ENCODE measurements at places on chromosomes 3 and 15.

DNA sequence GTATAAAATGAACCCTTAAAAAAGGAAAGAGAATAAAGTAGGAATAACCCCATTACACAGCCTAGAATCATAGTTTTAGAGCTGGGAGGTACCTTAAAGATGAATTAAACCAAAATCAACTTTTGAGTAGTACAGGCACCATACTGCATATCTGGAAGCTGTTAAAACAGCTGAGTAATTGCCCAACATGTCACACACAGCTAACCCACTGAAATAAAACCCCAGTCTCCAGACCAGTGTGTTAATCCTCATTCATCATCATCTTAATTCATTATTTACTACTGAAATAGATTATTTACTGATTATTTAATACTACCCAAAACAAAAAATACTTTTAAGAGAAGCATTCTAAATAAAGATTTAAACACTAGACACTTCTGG lies 52.8 kb downstream of the GPR160 start:
- no peak for DNase-seq

GRCh38 chr3:140599009-140599408 lies 78.9 kb upstream of the TRIM42 start:
- DNase-seq, result no peak

DNA sequence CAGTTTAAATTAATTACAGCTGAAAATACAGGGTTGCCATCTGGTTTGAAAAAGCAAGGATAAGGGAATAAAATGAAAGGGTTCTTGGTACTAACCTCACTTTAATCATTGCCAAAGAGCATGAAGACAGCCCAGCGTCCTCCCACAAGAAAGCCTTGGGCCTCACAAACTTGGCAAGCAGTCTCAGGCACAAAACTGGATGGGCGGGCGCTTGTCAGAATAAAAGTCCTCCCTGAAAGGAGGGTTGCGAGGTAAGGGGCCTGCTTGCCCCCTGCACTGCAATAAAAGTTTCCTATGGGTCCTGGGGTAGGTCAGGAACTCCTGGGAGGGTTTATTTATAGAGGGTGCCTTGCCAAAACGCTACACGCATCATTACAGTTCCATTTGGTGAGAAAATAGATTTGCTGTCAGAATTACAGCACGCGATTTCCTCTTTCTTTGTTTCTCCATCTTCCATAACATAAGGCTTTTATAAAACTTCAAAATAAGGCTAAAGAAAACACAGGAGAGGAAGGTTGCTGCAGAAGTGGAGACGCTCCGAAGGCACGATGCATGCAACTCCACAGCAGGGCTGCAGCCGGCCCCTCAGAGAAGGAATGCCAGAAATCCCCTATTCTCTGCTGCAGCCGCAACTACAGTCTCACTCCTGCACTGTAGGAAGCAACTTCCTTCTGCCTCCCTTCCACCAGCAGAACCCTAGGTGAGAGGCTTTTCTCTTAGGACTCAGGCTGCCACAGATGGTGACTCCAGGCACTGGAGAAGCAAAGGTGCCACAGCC lies 61.3 kb downstream of the VGLL4 start:
- no peak for DNase-seq

GRCh38 chr15:77821959-77822256 lies 189.2 kb upstream of the LINGO1 start:
- no peak for DNase-seq

GRCh38 chr3:183586477-183586876 lies 31.0 kb upstream of the KLHL6 start:
- no peak for DNase-seq

GRCh38 chr3:85081191-85081906 lies 122.6 kb downstream of the CADM2 start:
- no peak for DNase-seq

- DNase-seq, result no peak
These were observed 141.5 kb downstream of the CADM2 start for GRCh38 chr3:85100316-85100715.

DNA sequence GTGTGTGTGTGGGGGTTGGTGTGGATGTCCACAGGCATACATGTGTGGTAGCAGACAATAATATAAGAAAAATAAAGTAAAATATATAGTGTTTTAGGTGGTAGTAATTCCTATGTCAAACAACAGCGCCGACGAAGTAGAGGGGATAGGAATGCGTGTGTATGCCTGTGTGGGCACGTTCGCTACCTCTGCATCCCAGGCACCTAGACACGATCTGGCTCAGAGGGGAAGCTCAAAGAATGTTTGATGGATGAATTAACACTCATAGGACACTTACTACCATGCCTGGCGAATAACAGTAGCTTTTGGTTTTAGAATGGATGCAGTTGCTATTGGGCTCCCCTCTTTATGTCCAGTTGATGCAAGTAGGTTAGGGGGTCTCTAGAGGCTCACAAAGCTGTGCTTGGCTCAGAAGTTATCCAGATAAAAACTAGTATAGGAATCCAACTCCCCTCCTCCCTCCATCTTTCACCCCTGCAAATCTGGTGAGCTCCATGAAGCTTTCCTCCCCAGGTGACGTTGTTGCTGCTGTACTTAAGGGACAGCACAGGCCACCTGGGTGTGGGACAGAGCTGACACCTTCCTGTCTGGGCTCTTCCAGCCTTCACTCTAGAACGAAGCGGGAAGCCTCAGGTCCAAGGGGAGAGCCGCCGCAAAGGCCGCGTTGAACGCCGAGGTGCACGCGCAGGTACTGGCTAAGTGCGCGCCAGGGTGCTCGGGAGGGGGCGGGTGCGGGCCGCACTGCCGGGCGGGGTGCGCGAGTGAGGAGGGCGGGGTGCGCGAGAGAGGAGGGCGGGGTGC lies 192.6 kb upstream of the LYSMD4 start:
- no peak for DNase-seq

- DNase-seq, result no peak
These were observed 2.3 kb upstream of the OR4F6 start for GRCh38 chr15:101801048-101801447.

DNA sequence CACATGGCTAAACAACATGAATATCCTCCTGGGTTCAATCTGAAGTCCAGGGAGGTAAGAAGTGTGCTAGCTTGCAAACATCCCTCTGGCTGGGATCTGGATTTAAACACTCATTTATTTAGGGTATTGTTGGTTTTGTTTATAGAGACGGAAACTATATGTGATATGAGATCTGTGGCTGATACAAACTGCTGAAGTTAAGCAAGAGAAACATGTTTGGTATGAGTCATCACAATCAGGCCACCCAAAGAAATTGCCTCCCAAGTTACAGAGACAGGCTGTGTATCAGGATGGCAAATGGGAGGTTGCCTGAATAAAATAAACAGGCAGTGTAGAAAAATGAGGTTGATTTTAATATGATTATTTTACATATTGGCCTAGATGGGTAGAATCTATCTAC lies 562.1 kb downstream of the IGSF11 start:
- DNase-seq, result no peak

GRCh38 chr3:169722724-169723123 lies 42.1 kb downstream of the TERC start:
- DNase-seq, result no peak

DNA sequence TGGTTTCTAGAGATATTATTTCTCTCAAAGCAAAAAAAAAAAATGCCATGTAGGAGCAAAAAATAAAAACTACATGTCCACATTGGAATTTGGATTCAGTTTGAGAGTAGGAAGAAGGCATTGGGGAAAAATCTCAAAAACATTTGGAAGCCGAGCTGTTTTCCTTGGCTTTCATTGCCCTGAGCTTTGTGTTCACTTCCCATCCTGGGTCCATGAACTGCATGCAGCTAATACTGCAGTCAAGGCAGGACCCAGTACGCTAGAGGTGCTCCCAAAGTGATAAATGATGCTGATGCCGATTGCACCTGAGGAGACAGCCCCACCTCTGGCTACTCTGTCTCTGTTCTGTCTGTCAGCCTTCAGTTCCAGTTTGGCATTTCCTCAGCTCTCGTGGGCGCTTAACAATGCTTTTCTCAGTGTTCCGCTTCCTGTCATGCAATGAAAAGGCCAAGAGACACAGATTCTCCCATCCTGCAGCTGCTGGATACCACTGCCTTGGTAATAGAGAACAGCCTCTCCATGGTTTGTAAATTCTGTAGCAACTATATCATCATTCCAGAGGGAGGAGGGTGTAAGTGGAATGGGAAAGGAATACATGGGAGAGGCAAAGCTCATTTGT lies 181.8 kb downstream of the RYR3 start:
- no peak for DNase-seq

DNA sequence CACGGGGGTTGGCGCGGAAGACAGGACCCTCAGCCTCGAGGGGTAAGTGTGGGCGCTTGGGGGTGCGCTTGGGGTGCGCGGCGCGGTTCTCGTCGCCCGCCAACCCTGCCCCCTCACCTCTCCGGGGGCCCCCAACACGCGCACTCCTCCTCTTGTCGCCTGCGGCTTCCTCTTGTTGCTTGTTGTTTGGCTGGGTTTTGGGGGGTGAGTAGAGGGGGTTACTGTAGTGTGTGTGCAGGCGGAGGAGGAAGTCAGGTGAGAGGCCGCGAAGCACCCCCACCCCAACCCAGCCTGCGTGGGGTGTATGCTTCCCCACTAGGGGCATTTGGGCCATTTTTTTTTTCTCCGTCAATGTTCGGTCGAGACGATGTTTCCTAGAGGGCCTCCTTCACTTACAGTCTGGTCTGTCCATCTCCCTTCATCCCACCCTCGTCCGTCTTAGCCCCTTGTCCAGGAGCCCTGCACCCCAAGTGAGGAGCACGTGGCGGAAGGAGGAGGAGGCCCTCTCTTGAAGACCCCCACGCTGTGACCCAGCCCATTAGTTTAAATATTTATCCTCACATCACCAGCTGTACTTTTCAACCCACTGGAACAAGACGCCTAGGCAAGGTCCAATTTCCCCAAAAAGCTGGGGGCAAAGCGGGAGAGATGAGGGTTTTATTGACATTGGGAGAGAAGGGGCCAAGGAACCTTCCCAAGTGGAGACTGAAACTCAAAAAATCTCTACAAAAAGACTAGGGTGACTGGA lies 20.4 kb upstream of the SATB1 start:
- DNase-seq, result no peak

DNA sequence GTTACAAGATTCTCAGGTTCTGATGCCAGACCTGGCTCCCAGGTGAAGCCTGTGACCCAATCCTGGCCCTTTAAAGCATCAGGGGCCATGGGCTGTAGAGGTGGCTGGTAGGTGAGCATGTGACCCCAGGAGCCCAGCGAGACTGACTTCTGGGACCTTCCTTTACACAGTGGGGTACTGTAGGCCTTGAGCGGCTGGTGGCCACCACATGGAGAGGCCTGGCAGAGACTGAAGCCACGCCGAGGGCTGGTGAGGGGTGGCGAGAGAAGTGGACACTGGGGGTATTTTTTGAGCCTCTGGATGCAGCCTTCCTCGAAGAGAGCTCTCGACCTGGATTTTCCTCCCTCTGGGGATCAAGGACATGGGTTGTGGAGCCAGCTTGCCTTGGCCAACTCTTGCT lies 71.2 kb upstream of the ITGA11 start:
- no peak for DNase-seq

GRCh38 chr3:153633407-153633806 lies 471.4 kb downstream of the RAP2B start:
- no peak for DNase-seq

GRCh38 chr3:67154429-67154828 lies 156.3 kb downstream of the KBTBD8 start:
- DNase-seq, result no peak

GRCh38 chr3:120416868-120417267 lies 33.9 kb downstream of the FSTL1 start:
- no peak for DNase-seq

DNA sequence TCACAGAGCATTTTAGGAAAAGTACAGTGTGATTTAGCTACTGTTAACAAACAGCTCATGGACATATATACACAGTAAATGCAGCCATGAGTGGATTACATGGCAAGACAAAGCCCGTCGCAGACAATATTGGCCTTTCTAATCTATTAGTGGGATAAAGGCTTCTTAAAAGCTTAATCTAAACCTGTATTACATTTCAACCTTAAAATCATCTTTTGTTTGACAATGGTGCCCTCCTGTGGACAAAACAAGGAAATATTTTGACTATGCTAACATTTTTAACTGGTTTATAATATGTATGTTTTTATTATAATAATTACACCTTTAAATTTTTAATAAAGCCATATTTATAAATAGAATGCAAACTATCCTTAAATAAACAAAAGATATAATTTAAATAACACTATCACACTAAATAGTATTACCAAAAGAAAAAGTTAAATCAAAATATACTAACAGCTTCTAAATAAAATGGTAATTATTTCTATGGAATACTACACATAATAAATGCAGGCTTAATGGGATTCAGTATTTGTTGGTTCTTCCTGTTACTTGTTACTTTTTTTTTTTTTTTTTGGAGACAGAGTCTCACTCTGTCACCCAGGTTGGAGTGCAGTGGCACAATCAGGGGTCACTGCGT lies 38.6 kb downstream of the TAFA4 start:
- peak; percentile 1 for DNase-seq

- no peak for DNase-seq
These were observed 250.0 kb upstream of the PDZRN3 start for GRCh38 chr3:73874606-73875369.

DNA sequence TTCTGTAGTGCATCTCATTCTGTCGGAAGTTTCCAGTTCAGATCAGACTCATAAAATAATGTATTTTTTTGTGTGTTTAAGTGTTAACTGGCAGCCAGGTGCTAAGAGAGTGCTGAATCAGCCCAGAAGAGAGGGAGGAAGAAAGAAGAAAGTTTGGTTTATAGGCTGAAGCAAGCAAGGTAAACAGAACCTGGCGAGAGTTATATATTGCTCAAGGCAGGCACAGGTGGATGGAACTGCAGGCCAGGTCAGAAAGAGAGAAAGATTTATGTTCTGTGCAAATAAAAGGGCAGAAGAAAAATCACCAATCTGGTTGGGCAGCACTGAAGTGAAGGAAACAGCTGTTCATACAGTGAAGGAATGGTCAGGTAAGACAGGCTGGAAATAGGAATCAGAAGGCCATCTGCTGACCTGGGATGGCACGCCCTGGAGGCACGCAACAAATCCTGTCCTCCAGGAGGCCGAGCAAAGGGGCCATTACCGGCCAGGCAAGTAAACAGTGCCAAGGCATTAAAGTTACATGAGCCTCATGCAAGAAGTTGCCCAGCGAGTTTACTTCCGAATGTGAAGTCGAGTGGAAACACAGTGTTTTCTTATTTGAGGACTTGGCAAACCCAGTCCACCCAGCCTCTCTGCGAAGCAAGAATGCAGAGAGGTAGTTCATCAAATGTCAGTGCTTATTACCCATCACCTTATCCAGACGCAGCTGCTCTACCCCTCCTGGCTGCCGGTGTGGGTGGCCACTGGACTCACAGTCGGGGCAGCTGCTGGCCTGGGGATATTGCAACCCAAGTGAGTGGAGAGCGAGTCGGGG lies 309.8 kb downstream of the VPS13C start:
- no peak for DNase-seq

GRCh38 chr3:190366133-190366532 lies 21.8 kb upstream of the CLDN16 start:
- no peak for DNase-seq

- no peak for DNase-seq
These were observed 3.6 kb downstream of the RAD18 start for GRCh38 chr3:8959668-8960067.

DNA sequence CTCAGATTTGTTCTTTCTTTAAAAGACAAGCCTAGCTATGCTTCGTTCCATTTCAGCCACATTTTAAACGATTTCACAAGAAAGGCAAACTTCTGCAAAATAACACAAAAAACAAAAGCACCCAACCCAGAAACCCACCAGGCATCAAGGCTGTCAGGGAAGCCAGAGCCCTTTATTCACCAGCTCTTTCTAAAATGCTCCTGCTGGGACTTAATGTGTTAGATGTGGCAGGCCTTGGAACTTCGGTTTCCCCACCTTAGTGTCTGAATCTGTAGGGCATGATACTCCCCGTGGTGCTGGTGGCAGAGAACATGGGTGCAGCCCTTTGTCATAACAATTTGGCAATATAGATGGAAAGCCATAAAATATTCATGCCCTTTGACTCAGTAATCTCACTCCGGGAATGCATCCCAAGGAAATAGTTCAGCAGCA lies 56.8 kb upstream of the LCTL start:
- DNase-seq, result no peak

Data from NCI-H1694 treated with DMSO at 0.1 percent for 48 hours (cell line).